PC-9 (cell line): ENCODE measurements at places on chromosomes 4 and X.

DNA sequence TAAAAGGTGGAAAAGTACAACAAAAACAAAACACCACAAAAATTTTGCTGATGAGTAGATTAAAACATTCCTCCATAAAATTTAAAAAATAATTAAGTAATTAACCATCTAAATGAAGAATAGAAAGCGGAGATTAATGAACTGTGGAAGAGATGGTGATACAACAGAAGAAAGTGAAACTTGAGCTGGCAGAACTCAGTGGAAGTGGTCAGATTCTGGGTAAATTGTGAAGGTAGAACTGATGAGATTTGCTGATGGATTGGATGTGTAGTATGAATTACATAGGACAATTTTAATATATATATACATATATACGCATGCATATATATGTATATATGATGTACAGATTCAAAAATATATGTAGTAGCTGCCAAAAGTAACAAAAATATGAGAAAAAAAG, 73.9 kb downstream of the AMOT start:
- no peak for DNase-seq

DNA sequence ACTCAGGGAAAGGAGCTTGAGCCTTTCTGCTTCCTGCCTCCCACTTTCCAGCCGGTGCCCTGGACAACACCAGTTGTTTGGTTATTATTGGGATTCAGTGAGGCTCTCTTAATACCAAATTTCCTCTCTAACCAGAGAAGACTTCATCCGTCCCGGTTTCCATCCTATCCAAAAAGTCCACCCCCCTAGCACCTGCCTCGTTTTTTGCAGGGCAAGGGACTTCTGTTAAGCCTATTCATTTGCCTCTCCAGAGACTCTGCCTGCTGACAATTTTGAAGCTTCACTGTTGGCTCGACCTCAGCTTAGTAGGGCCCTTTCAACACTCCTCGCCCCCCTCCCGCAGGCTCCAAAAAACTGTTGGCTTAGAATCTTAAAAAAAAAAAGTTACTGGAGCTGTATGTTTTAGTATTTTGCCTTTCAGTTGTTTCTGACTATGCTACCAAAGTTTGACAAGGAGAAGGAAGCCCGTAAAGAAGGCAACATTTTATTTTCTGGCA, 779 bp upstream of the PRSS12 start:
- no peak for DNase-seq

DNA sequence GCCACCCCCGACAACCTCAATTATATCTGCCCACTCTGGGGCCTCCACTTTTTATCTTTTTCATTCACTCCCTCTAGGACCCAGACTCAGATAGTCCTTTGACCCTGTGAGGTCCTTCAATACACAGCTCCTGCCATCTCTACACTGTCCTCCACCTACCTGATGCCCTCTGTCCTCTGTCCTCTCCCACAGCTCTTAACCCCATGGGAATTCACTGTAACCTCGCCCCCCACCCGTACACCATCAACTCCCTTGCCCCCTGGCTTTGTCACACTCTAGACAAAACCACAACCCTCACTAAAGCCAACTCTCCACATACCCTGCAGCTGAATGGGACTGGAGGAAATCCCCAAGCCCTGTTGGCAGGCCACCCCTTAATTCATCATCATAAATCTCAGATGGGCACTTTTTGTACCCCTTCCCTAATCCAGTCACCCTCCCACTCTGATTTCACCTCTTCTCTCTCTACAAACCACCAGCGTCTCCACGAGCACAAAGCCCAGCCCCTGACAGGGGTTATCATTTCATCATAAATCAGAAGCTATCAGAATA, 52.3 kb upstream of the ENPP6 start:
- no peak for DNase-seq

GRCh38 chrX:85922821-85923220, 124.5 kb downstream of the CHM start:
- DNase-seq = no peak

DNA sequence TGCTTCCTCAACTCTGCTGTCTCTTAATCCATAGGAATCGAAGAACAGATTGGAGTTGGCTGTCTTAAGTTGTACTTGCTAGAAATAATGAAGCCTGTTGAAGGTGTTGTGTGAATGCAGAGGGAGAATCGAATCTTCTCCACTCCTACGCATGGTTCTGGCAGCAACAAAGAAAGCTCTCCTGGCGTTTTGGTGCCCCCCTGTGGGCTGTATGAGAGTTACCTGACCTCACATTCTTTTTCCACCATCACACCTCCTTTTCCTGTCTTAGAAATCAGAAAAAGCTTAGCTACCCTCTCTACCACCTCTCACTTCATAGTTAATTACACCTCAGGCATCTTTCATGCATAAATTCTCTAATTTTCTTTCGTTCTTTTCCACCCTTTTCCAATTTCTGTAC, 16.3 kb downstream of the KLF8 start:
- DNase-seq = peak; percentile 72

DNA sequence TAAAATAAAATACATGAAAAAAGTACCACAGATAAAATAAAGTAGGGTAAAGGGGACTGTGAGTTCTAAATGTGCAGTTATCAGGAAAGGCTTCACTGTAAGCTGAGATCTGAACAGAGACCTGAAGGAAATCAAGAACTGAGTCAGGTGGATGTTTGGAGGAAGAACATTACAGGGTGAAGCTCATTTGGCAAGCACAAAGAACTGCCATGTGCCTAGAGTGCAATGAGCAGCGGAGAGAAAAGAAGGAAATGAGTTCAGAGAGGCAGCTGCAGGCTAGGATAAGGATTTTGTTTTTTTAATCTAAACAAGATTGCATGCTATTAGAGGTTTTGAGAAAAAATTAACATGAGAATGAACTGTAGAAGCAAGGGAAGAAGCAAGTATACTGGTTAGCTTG, 373.1 kb downstream of the STPG2 start:
- no peak for DNase-seq

DNA sequence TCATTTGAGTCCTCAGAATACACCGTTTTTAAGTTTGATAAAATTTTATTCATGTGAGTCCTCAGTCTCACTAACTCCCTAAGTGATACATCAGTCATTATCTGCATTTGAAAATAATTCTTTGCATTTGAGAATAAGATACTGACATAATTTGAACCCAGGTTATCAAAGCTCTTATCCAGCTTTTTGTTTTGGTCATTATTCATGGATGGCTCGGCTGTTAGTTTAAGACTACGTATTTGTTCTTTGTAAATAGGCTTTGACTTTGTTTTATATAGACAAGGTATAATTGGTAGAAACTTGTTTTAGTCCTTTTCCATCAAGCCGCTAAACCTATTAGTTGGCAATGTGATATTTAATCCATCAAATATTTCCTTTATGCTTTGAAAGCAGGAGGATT, 7.9 kb downstream of the SPRY1 start:
- no peak for DNase-seq

GRCh38 chr4:8708401-8709021, 115.9 kb downstream of the CPZ start:
- no peak for DNase-seq

DNA sequence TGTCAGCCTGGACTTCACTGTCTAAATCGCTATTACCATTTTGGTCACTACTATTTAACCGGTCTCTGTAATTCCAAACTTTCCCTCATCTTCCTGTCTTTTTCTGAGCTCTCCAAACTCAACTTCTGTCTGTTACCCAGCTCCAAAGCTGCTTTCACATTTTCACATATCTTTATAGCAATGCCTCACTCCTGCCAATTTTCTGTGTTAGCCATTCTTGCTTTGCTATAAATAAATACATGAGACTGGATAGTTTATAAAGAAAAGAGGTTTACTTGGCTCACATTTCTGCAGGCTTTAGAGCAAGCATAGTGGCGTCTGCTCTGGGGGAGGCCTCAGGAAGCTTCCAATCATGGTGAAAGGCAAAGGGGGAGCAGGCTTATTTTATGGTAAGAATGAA, 368.3 kb upstream of the GNPDA2 start:
- no peak for DNase-seq

- peak; percentile 77 for DNase-seq
These were observed at the start of gene FGD1 for GRCh38 chrX:54495814-54496516. Gene FGD1, minus strand, starts transcription at chrX:54496234. Its CDS starts 802 bp downstream, at chrX:54495432.

DNA sequence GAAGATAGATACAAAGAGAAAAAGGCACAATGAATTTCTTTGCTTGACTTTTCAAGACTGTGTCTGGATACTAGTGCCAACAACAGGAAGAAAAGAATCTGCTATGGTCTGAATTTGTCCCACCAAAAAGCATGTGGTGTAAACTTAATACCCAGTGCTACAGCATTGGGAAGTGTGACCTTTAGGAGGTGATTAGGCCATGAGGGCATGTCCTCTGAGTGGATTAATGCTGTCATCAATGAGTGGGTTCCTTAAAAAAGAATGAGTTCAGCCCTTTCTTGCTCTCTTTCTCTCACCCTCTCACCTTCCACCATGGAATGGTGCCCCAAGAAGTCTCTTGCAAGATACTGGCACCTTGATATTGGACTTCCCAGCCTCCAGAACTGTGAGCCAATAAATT, 155.7 kb upstream of the GPRIN3 start:
- no peak for DNase-seq

GRCh38 chr4:163157157-163157556, 9.5 kb downstream of the NAF1 start:
- no peak for DNase-seq
